ENCODE measurements at places on chromosomes 12 and 14.

DNA sequence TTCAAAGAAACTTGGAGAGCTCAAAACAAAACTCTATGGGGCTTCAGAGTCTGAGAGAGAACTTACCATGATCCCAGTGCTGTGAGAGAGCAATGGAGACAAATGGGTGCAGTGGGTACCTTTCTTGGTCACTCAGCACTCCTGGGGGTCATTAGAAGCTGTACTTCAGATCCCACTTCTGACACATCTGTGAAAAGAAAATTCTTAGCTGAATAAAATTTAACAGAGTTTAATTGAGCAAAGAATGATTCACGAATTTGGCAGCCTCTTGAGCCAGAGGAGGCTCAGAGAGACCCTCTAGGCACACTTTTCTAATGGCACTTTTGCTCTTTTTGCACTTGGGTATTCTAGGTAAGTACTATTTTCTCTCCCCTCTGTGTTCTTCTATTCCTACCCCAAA, 96.8 kb upstream of the SYT10 start:
- DNase-seq, result no peak

GRCh38 chr12:116455540-116456329, 103.4 kb upstream of the MAP1LC3B2 start:
- peak; percentile 83 for DNase-seq

- DNase-seq, result no peak
Measured at GRCh38 chr14:49134940-49135339, 451.2 kb downstream of the RPS29 start.

DNA sequence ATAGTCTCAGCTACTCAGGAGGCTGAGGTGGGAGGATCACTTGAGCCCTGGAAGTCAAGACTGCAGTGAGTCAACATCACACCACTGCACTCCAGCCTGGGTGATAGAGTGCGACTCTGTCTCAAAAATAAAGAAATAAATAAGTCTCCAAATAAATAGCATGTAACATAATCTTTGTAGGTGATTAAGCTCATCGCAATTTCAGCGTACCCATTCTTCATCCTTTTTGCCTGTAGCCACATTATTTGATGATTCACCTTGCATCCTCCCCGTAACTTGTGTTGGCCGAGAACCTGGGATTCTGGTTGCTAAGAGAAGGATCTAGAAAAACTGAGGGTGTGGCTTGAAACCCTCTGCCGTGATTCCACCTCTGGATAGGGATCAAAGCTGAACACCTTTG, 115.1 kb downstream of the GALC start:
- no peak for DNase-seq

GRCh38 chr12:68007466-68007865, 18.2 kb downstream of the IFNG-AS1 start:
- DNase-seq, result no peak

- peak; percentile 68 for DNase-seq
Measured at GRCh38 chr14:77000340-77001270, 27.9 kb downstream of the IRF2BPL start.

- no peak for DNase-seq
Measured at GRCh38 chr12:68572661-68573060, 38.0 kb upstream of the RAP1B start.
